ENCODE measurements at places on chromosomes 13 and 19.

- no peak for DNase-seq
Measured at GRCh38 chr19:52695996-52696395, 38.8 kb downstream of the ZNF611 start.

DNA sequence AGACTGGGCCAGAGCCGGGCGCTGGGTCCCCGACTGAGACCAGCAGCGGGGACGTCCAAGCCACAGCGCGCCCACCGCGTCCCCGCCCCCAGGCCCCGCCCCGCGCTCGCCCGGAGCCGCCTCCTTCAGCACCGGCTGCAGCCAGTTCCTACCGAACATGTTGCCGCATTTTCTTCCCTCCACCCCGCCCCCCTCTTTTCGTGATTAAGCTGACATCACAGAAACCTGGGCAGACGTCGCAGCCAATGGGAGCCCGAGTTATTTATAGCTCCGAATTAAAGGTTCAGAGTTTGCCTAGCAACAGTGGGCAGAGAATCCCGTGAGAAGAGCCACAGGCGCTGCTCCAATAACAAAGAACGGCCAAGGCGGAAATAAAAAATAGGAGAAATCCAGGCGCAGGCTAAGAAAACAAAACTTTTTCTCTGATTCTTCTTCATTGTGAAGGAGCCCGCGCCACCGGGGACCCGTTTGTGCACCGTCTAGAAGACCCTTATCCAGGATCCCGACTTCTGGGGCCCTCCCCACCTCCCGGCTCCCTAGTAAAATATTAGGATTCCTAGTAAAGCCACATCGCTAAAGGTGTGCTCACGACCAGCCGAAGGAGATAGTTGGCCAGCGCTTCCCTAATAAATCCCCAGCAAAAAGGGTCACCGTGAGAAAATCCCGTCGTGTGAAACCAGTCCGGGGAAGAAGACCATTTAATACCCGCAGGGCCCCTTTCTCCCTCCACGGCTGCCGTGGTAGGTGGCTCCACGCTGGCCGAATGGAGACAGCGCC is 61.7 kb downstream of the SERP2 start:
- DNase-seq = peak; percentile 98

DNA sequence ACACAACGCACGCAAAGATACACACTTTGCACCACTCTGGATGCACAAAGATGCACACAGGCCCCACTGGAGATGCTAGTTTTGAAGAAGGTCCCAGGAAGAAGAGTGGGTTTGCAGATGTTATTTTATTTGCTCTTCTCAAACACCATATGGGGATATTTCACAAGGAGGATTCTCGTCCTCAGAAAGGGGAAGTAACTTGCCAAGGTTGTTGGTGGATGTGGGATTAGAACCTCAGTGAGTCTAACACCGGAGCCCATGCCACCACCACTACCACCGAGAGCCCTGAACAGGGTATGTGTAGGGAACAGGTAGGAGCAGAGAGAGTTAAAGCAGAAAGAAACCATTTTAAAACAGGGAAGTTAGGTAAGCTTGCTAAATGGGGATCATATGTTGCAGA is 9.6 kb upstream of the CEACAM6 start:
- no peak for DNase-seq

GRCh38 chr19:45554481-45554880 is 30.1 kb downstream of the OPA3 start:
- DNase-seq = no peak

- DNase-seq = no peak
Measured at GRCh38 chr13:75633285-75633684, 2.8 kb upstream of the LMO7 start.

- DNase-seq = no peak
Measured at GRCh38 chr19:6035026-6035425, 57.1 kb upstream of the RANBP3 start.

DNA sequence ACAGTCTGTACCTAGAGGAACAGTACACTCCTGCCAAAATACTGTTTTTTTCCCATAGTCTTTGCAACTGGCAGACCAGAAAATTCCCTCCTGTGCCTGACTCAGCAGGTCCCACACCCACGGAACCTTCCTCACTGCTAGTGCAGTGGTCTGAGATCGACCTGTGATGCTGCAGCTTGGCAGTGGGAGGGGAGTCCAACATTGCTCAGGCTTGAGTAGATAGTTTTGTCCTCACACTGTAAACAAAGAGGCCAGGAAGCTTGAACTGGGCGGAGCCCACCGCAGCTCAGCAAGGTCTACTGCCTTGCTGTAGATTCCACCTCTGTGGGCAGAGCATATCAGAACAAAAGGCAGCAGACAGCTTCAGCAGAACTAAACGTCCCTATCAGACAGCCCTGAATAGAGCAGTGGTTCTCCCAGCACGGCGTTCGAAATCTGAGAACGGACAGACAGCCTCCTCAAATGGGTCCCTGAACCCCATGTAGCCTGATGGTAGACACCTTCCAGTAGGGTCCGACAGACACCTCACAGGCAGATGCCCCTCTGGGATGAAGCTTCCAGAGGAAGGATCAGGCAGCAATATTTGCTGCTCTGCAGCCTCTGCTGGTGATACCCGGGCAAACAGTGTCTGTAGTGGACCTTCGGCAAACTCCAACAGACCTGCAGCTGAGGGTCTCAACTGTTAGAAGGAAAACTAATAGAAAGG is 92.7 kb downstream of the SUCLA2 start:
- DNase-seq = no peak
